ENCODE measurements at places on chromosomes 3 and 15. TPM values are rescaled to one million over a fixed set of nuclear protein-coding genes. Genes with fewer than 3 reads are reported as not detected.

The RBPMS2 gene
- not detected for total RNA-seq

The TMEM212 gene
- total RNA-seq: not detected

The ZDHHC19 gene
- total RNA-seq: not detected

The KBTBD8 gene
- 9.8 TPM for total RNA-seq

The SERPINI2 gene
- total RNA-seq: 0.74 TPM

The ALPK3 gene
- total RNA-seq: 0.98 TPM

The A4GNT gene
- total RNA-seq: not detected

The GATA2 gene
- total RNA-seq: 0.74 TPM

The KCNAB1 gene
- total RNA-seq: 19.9 TPM

The VWA5B2 gene
- total RNA-seq: 1.7 TPM

The WDR93 gene
- total RNA-seq: 0.25 TPM

The SPSB4 gene
- 7.6 TPM for total RNA-seq

The UROC1 gene
- total RNA-seq: not detected

Data from temporal lobe (tissue), 4 donors.